ENCODE measurements at places on chromosomes 12 and 14.

GRCh38 chr14:85533861-85534291, 3.9 kb downstream of the FLRT2 start:
- DNase-seq, result peak; percentile 51

- DNase-seq, result no peak
Observed at GRCh38 chr12:99915251-99916082, 69.3 kb downstream of the ANKS1B start.

- DNase-seq, result peak; percentile 82
Observed at GRCh38 chr14:23068789-23069412, 11.6 kb upstream of the CDH24 start.

DNA sequence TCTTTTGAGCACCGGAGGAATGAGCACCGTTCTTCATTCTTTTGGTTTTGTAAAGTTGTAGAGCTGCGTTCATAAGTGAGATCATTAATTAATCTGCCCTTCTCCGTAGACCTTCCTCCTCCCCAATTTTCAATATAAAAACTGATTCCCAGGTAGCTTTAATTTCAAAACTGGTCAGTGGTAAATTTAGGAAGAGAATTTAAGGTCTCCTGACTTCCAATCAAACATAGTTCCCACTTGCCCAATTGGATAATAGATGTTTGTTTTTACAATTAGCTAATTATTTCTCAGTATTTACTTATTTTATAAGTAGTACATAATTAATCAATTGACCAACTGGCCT, 27.2 kb upstream of the YBX3 start:
- no peak for DNase-seq

DNA sequence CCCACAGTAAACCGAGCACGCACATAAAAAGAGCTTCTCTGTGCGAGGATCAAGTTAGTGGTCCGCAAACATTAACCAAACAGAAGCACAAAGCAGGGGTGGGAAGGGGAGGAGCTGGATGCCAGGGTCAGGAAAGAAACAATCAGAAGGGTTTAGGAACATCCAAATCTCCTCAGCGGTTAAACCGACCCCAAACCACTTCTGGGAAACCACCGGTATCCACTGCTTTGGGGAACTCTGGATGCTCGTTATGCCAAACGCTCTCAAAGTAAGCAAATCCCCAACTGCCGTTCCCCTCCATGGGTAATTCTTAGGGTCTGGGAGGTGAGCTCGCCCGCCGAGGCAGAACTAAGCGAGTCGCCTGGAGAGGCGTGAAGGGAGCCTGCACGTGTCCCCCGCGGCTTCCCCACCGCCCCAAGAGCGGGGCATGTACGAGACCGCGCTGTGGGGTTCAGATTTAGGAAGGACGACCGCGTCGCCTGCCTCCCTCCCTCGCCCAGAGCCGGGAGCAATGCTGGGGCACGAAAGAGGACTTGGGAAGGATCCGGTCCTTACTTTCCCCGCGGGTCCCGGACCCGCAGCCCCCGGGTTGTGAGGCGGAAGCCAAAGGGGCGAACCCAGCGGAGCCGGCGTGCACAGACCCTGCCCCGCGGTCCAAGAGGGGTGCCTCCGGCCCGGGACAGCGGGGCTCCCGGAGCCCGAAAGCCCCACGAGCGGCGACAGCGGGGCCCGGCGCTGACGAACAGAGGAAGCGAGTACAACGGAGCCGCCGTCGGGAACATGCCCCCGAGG, 711 bp downstream of the SBNO1 start:
- peak; percentile 37 for DNase-seq

DNA sequence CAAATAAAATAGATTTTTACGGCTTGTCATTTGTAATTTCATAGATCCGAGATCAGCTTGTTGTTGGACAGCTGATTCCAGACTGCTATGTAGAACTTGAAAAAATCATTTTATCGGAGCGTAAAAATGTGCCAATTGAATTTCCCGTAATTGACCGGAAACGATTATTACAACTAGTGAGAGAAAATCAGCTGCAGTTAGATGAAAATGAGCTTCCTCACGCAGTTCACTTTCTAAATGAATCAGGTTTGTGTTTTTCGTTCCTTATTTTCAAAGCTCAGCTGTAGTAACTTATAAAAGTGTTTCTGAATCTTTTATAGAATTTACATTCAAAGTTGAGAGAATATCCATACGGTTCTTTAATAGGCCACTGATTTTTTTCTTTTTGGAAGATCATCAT, 89.1 kb downstream of the LRRK2 start:
- no peak for DNase-seq

DNA sequence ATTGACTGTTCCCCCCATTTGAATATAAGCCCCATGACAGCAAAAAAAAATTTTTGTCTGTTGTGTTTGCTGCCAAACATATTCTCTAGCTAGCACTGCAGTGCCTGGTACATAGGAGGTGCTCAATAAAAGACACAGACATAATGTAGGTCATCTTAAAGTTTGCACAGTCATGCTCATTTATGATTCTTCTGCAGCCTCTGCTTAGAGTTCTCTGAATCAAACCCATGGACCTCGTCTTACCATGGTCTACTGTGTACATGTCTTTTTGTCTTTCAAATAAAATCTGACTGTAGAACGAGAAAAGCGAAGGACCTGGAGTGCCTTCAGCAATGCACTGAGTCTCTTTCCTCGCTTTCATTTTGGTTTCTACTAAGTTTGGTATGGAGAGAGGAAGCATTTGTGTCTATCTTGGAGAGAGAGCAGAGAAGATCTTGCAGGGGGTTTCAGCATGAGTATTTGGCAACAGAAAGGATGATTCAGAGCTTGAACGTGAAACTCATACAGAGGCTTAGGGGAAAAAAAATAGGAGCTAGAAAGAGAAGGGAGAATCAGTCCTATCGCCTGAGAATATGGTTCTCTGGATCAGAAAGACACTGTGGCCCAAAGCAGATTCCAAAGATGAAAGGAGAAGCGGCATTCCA, 38.8 kb upstream of the TMCC3 start:
- DNase-seq, result no peak

DNA sequence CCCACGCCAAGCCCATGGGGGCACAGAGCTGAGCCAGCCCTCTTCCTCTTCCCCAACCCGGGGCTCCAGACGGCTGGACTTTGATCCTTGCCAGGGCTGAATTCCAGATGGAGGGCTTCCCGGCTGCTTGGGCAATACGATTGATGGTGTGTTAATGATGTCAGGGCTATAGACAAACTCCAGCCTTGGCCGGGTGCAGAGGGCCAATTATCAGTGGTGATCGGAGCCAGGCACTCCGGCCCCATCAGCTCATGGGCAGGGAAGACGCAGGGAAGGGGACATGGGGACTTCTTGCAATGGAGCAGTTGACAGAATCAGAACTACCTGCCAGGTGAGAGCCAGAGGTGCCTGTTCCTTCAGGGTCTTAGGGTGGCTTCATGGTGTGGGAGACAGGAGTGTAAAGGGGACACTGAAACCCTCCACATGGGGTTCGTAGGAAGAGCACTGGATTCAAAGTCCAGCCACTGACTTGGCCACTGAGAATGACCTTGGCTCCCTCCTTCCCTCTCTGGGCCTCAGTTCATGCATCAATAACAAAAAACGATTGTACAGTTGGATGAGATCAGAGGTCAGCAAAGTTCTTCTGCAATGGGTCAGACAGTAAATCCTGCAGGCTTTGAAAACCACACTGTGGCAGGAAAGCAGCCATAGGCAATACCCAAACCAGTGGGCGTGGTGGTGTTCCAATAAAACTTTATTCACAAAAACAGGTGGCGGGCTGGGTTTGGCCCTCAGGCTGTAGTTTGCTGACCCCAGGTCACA, 333.7 kb downstream of the MED13L start:
- DNase-seq, result no peak

GRCh38 chr14:90676356-90676755, 139.9 kb downstream of the TTC7B start:
- DNase-seq, result no peak

GRCh38 chr14:76259029-76259735, 107.5 kb downstream of the GPATCH2L start:
- no peak for DNase-seq

DNA sequence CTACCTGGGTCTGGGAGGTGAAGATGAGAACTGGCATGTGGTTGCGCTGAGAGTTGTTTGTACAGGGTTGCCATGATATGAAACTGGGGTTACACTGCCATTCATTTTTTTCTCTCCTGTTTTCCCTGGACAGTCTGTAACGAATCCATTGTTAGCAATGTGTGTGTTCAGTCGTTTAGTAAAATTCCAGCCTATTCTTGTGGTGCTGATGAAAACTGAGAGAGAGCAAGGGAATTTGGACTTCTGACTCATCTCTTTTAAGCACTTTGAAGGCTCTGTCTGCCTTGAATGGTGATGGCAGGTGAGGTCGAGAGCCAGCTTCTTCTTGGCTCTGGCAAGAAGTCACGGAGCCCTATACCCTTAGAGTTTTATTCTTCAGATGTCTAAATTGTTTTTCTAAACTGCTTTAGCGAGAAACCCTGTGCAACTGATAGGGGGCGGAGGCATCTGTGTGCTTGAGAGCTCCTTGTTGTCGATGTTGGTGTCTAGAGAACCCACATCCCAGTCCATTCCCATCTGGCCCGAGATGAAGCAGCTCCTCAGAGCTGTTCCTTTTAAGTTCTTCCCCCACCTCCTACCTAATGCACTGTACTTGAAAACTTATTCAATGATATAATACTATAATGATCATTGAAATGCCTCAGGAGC, 204.4 kb downstream of the TMX1 start:
- DNase-seq, result no peak

DNA sequence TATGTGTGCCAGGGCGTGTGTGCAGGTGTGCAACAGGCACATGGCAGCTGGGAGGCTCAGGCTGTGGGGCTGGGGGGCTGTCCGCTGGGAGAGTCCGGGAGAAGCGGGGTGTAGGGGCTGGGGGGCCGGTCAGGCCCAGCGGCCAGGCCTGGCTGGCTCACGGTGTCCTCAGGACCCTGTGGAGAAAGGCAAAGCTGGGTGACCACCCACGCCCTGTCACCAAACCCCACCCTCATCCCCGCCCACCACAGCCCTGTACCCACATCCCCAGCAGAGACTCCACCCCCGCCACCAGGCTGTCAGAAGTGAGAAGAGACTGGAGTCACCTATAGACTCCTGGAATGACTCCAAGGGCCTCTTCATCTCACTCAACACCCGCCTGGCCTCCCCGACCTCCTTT, 85.3 kb downstream of the SCARB1 start:
- no peak for DNase-seq

- no peak for DNase-seq
Observed at GRCh38 chr14:23861666-23862065, 91.9 kb upstream of the DHRS4 start.

DNA sequence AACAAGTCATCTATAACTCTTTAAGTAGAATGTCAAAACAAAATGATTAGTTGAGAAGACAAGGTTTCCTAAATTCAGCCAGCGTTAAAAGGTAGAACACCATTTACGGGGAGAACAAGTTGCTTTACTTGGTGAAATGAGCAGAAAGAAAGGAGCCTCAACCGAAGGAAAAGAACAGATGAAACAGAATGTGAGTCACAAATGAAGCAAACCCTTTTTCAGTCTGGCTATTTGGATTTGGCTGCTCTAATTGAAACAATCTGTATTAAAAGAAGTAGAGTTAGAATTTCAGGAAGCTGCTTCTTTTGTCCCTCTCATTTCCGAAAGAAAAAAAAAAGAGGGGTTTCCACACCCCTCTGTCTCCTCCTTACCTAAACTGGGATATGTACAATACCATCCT, 34.6 kb downstream of the CEP128 start:
- no peak for DNase-seq

DNA sequence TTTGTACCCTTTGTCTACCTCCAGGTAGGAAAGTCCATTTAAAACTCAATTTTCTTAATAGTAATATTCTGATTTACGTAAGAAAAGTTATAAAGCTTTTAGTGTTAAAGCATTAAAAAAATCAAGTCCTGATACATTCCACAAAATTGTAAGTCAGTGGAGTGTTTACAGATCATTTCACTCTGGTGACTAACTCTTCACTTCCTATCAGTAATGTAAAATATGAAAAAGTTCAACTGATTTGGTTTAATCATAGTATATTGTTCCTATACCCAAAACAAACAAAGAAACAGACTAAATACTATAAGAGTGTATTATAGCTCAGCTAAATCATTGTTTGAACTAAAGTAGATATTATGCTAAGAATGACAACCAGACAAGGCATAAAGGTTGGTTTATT, 85.9 kb downstream of the VEZT start:
- DNase-seq, result no peak

DNA sequence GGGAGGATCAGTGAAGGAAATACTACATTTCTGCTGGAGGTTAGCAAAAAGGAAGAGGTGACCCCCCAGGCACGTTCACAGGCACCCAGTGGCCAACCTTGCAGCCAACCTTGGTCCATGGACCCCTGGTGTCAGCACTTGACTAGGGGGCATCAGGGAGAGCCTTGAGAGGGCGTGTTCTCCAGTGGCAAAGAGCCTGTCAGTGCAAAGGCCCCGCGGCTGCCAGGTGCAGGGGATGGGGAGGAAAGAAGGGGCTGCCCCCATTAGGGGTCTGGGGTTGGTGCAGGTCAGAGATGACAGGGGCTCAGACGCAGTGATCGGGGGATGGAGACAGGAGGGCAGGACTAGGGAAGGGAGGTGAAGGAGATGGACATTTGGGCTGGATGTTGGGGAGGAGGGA, 22.7 kb upstream of the ULK1 start:
- DNase-seq, result no peak

DNA sequence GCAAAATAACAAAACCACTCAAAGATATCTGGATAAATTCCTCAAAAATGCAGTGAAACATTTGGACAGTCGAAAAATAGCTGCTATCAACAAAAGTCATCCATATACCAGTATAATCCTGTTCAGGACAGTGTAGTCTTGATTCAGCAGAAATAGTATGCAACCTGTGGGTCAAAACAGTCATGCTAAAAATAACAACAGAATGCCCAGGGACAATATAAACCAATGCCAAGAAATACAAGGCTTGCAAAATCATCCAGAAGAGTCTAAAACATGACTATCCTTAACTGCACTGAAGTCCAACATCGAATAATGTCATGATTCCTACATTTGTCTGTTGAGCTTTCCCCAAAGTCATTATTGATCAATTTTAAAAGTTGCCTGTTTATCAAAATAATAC, 425.9 kb downstream of the FSCB start:
- DNase-seq, result no peak

- DNase-seq, result no peak
Observed at GRCh38 chr12:15130541-15130940, 90.7 kb downstream of the RERG start.

DNA sequence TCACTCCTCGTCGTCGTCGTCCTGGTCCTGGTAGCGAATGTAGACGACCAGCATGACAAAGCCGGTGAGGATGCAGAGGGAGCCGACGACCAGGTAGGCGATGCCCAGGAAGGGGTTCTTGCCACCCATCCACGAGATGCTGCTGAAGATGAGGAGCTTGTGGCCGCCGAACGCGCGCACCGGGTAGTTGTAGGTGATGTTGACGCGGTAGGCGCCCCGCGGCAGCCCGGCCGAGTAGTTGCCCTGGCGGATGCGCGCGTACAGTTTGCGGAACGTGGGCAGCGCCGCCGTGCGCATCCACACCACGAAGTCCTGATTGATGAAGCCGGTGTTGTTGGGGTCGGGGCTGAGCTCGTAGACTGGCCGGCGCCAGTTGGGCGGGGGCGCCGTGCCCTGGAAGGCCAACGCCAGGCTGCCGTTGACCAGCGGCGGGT, 1.0 kb downstream of the TMEM30B start:
- no peak for DNase-seq

Measured in nephron progenitor cell (in vitro differentiated cells).